ENCODE measurements at places on chromosomes 11 and 22.

DNA sequence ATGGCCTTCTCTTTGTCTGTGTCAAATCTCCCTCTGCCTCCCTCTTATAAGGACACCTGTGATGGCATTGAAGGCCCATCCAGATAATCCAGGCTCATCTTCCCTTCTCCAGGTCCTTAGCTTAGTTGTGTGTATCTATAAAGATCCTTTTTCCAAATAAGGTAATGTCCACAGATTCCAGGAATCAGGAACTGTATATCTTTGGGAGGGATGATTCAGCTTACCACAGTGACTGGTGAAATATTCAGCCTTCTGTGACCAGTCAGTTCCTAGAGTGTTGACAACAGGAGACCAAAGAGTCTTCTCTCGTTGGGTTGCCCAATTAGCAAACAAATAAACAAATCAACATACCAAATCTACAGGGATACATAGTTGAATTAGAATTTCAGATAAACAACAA is 175.8 kb downstream of the MPPED1 start:
- no peak for DNase-seq

DNA sequence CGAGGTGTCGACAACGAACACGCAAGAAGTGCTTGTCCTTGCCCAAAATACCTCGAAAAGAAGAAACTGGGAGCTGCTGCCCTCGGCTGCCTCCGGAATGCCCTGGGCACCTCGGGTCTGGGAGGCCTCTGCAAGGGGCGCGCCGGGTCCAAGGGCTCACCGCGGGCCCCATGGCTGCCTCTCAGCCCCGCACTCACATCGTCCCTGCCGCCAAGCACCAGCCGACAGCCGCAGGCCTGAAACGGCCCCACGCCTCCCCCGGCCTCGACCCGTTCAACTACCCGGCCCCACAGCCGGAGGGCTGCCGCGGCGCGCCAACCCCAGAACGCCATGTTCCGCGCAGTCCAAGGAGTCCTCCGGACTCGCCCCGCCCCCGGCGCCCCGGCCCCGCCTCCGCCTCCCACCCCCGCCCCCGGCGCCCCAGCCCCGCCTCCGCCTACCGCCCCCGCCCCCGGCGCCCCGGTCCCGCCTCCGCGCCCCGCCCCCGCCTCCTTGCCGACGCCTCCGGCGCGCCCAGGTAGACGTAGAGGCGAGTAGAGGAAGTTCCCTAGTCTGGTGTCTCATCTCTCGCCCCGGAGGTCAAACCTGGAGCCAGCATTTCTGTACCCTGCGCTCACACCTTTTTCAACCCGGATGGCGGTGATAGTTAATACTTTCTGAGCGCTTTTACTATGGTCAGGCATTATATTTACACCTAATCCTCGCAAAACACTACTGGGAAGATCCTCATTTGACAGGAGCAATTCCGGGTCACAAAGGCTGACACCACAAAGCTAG is at the start of gene SIRT3:
TSS of gene SIRT3 (minus strand) at position 346 of the 777 bp plus-strand sequence. CDS start at position 332, 14 bp downstream.
- peak; percentile 89 for DNase-seq

GRCh38 chr22:21582801-21583740 is 15.6 kb downstream of the UBE2L3 start:
- DNase-seq = no peak

DNA sequence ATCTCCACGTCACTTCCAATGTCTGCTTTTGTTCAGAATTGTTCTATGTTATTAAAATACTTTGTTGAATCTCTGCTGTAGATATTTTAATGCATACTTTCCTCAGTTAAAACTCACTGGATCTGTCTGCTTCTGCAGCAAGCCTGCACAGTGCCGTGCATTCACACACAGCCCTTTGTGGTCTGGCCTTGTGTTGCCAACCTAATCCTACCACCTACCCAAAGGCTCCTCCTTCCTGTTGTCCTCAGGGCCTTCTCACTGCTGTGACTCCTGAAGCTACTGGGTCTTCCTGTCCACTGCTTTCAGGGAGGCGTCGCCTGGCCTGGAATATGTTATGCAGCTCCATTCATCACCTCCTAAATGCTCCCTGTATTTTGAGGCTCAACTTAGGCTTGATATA is 67.0 kb downstream of the PPP6R3 start:
- no peak for DNase-seq

GRCh38 chr11:45948356-45948755 is 25.9 kb downstream of the LARGE2 start:
- peak; percentile 42 for DNase-seq

DNA sequence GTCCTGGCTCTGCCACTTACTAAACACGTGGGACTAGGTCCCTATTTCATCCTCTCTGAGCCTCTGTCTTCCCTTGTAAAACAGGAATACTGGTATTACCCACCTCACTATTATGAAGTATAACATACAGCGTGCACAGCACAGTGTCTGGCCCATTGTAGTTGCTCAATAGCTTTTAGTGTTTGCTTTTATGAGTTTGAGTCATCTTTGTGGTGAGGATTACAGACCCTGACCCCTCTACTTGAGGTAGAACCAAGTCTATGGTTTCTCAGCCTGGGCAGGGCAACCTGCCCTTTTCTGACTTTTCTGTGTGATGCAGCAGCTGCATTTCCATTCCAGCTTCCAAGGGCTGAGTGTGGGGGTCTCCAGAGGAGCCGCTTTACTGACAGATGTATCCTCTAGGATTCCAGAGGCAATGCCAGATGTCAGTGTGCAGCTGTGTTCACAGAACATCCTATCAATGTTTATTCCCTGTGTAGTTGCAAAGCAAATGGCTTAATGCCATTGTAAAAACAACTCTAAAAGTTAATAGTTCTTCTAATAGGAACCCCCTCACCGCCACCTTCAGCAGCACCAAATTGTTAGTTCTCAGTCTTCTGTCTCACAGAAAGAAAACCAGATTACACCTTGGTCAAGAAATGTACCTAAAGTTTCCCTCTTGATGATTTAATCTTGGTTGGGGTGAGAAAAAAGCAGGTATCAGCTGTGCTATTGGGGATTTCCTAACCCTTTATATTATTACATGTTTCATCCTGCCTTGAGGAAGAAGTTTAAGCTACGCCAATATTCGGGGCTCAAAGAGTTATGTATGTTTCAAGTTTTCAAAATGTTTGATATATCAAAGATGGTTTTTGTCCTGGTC is 16.8 kb downstream of the PRR5L start:
- no peak for DNase-seq

Measured in testis (tissue), 5 donors.